Hippocampal formation (tissue), 2 donors: ENCODE measurements at places on chromosomes 7 and 10.

GRCh38 chr7:135245226-135246190 is 11.9 kb downstream of the STRA8 start:
- DNase-seq, result no peak

DNA sequence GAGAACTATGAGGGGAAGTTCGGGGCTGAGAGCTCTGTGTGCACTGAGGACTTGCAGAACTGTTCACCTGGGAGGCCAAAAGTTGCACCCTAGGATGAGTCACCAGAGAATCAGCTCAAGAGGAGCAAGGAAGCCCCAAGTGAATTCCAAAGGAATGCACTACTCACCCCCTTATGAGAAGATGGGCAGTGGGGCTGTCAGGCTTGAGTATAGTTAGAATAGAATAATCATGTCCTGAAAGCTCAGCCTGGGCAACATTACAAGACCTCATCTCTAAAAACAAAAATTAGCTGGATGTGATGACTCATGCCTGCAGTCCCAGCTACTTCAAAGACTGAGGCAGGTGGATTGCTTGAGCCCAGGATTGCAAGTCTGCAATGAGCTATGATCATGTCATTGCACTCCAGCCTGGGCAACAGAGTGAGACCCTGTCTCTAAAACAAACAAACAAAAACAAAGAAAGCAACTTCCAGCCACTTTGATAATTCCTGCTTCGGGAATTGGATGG is 30.0 kb downstream of the MAP3K8 start:
- no peak for DNase-seq

DNA sequence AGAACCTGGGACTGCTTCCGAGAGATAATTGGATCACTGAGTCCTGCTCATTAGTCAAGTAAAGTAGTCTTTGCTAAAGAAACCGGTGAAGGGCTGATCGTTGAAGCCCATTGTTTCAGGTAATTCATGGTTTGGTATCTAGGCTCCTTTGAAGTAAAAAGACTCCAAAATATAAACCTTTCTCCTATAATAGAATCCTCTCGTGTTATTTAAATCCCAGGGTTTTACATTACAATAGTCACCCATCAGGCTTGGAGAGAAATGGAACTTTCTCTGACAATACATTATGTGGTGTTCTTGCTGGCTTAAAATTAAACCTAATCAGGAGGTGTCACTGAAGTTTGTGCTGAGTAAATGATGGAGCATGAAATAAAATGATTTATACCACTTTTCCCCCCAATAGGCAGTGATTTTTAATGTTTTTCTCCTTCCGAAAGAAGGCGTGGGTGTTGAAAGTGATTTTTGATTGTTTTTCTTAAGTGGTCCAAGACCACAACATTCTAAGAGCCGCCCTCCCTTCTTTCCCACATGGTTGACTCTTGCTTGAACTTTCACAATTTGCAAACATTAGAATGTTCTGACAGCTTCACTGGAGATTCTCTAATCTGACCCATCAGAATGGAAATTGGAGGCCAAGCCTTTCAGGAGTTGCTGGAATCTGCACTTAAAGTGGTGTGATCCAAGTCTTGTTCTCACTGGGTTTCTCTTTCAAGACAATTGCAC is 44.2 kb downstream of the LRMDA start:
- no peak for DNase-seq

DNA sequence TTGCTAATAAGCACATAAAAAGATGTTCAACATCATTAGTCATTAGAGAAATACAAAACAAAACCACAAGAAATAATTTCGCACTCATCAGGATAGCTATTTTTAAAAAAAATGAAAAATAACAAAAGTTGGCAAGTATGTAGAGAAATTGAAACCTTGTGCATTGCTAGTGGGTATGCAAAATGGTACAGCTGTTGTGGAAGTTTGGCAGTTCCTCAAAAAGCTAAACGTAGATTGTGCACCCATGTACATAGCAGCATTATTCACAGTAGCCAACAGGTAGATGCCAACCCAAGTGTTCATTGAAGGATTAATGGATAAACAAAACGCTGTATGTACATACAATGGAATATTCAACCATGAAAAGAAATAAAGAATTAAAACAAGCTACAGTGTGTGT is 35.3 kb upstream of the STARD3NL start:
- no peak for DNase-seq

GRCh38 chr10:71067098-71067740 is 145.2 kb upstream of the UNC5B start:
- no peak for DNase-seq

- no peak for DNase-seq
These were observed 141.0 kb upstream of the LANCL2 start for GRCh38 chr7:55224111-55224510.

DNA sequence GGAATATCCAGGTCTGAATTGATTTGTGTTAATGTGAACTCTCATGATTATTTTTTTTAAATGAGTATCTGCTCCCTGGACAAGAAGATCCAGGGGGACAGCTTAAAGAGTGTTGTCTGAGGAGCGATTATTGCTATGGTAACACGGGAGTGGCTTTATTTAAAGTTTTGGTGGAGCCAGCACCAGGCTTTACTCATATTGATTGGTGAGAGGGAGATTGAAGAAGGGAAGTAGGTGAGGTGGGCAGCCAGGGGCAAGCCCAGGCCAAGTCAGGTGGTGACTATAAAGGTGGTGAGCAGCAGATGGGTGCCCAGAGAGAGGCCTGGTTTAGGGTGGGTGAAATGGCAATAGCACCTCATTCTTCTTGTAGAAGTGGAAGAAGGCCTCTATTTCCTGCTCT is 10.2 kb upstream of the AGR2 start:
- DNase-seq, result no peak

GRCh38 chr7:151679881-151680612 is 160.4 kb upstream of the RHEB start:
- DNase-seq, result no peak

GRCh38 chr10:83555264-83555663 is 584.0 kb upstream of the GHITM start:
- DNase-seq, result no peak

- no peak for DNase-seq
These were observed 388.2 kb upstream of the CELF2 start for GRCh38 chr10:10629512-10629911.

- no peak for DNase-seq
These were observed 108.1 kb upstream of the SP8 start for GRCh38 chr7:20894806-20895205.
